Neural crest cell (in vitro differentiated cells): ENCODE measurements at places on chromosomes 3 and 15.

DNA sequence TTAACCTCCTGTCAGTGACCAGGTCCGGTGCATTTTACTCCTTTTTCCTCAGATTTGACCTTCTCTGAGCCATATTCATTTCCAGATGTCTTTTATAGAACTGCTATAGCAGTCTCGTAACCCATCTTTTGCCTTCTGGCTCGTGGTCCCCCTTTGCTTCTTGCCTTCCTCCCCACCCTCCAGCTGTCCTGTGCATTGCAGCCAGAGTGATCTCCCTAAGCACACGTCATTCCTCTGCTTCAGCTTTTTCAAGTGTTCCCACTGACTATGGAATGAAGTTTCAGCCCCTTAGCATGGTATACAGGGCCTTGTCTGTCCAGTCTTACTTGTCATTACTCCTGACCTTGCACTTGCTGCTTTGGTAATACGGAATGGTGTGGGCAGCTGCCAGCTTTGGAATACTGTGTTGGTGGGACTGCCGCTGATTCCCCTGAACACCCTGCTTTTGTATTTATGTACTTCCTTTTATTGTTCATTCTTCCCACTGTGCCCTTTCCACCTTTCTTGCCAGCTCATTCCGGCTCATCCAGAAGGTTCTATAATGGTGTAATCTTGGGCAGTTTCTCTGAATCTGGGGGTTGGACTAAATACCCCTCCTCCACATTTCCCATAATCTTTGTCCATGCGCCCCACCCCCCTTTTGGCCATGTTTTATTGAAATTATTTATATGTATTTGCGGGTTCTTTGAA is 38.9 kb downstream of the SLC25A26 start:
- DNase-seq, result no peak

- no peak for DNase-seq
Measured at GRCh38 chr3:9068051-9068450, 104.8 kb upstream of the RAD18 start.

GRCh38 chr3:128076483-128077201 is 24.4 kb downstream of the SEC61A1 start:
- DNase-seq, result peak; percentile 29

DNA sequence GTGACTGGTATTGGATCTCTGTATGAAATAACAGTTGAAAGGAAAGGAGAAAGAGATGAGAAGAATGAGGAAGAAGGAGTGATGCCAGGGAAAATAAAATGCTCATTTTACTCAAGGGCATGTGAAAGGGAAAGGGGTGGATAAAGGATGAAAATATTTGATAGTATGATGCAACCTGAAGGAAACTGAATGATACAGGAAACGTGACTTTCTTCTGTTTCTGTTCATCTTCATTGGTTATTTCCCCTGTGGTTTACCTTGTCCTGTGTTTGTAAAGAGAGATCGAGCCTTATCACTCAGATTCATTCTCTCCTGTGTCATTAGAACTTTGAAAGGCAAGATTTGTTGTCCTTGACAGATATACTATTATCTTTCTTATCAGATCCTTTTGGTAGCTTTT is 243.6 kb upstream of the SLITRK3 start:
- DNase-seq, result no peak

DNA sequence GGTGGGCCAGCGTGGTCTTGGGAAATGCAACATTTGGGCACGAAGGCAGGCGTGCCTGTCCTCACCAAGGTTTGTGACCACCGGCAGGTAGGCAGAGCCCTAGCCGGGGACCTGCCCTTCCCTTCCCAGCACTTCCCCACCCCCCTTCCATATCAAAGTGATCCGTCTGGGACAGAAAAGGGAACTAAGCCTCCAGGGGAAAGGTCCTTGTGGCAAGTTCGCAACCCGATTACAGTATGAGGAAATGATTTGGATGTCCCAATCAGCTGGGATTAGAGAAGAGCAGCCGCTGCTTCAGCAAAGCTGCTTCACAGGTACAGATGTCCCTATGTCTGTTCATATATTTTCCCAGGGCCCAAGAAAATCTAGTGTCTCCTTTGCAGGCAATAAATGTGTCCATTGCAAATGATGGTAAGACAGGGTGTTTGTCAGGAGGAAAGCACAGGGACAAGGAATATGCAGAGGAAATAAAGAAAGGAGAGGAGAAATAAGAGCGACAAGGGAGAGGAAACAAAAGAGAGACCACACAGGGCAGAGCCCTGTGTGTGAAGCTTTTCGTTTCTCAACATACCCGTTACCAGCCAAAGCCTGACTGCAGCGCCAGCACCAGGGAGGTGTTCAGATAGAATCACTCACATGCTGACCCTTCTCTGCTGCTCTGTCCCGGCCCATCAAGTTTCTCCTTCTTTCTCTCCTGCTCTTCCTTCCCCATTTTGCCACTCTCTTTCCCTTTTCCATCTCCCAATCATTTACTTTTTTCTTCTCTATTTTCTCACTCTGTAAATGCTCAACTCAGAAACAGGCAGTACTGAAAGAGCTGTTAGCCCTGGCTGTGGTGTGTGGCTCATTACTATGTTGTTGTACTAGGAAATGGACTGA is 17.4 kb upstream of the SECISBP2L start:
- DNase-seq, result no peak

DNA sequence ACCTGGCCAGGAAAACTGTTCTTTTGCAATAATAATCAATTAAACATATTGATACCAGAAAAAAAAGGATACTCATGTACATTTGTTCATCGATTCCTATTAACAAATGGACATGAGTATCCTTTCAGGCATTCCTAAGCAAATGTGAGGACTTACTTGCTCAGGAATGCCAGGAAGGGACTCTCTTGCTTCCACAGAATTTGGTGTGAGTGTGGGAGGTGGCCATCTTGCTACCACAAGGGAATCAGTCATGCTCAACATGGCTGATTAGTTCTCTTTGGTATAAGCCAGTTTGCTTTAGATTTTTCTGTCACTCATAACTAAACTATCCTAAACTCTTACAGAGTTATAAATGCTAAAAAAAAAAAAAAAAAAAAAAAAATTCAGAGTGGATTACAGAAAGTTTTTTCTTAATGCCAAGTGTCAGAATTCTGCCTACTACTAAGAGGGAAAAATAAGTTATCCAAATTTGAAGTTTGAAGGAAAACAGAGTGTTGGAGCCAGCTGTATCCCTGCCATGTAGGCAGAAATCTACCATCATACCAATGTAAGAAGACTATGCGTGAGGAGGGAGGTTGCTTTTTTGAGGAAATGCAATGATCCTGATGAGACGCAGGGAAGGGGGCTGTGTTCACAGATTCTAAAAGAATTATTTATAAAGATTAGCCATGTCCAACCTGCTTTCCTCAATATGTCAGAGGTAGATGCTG is 98.7 kb downstream of the PLD1 start:
- no peak for DNase-seq

DNA sequence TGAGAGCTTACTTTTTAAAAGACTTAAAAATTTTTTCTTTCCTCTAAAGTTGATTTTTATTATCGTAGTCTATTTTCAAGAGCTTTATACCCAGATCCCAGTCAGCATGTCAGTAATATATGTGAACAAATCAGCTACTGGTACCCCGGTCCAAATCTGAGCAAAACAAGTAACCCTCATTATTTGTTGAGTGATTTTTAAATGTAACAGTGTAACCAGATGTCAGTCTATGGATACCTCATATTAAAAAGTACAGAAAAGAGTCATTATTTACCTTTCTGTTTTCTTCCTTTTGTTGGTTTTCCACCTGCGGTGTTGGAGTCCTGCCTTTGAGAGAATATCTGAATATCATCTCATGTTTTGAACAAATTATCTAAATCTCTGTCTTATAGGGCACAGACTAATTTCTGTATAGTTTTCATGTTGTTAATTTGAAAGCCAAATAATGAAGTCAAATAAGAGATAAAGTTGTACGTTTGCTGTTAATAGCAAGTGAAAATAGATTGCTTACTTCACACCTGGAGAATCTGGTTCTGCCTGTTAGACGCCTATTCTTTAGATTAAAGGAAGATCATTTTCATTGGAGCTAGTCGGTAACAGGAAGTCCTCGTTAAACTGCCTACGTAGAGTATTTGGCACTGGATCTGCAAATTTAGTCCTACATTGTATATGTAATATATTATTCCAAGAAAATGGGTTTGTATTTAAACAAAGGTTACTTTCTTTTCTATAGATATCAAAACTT is at the start of gene STX19:
Gene STX19, minus strand, starts transcription at position 505 of the 745 bp plus-strand sequence. CDS start 13,328 bp downstream, outside the sequence.
- DNase-seq, result no peak

DNA sequence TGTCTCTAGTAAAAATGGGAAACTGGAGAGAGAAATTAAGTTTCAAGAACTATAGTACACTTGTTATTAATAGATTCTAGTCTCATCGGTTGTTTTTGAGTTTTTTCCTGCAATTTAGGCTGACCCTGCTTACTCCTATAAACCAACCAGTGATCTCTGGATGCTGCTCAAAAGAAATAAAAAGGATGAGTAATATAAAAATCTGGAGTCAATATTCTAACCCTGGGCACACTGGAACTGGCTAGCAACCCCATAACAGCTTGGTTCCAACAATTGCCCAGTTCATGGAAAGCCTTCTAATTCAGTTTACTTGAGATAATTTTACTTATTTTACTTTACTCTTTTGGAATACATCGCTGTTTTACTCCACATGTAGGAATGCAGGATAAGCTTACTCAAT is 211.6 kb downstream of the GBE1 start:
- DNase-seq, result no peak

- no peak for DNase-seq
Measured at GRCh38 chr15:68421798-68422402, 10.1 kb downstream of the ITGA11 start.

DNA sequence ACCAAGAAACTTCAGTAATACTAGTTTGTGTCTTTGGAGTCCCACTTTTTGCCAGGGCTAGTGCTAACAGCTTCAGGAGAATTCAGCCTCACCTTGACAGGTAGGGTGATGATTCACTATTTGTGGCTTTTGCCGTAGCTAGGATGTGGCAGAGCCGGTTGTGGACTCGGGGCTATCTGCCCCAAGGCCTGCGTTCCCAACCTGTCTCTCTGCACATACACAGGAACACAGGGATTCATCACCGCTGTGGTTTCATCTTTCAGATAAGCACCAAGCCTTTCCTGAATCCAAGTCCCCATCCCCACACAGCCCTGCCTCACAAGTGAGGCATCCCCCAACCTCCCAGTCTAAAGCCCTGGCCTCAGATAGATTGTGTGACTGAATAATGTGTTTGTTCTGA is 45.2 kb upstream of the POLG start:
- DNase-seq, result no peak

DNA sequence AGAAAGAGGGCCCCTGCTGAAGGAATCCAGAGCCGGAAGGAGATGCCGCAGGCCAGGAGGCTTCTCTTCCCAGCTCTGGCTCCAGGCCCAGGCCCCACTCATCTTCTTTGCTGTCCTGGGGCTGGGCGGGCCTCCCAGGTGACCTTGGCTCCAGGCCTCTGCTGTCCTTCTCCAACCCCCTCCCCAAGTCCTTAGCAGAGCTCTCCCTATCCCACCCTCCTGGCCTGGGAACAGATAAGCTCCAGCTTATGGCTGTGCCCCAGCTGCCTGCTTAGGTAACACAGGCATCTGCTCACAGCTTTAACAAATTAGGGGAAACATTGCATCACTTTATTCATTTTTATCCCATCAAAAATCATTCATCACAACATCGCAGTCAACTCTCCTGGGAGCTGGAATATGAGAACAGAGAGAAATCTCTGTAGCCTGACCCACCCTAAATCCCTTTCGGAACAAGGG is 86.9 kb downstream of the SEMA5B start:
- DNase-seq, result no peak

DNA sequence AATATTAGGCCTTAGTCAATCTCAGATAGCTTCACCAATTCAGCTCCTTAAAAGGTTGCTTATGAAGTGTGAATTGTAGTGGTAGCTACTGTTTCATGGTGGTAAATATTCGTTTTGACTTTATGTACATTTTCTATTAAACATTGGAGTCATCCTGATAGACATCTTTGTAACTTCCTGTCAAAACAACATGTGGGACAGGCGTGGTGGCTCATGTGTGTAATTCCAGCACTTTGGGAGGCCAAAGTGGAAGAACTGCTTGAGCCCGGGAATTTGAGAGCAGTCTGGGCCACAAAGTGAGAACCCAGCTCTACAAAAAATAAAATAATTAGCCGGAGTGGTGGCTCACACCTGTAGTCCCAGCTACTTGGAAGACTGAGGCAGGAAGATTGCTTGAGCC is 2.0 kb upstream of the TRIM59 start:
- DNase-seq, result no peak

DNA sequence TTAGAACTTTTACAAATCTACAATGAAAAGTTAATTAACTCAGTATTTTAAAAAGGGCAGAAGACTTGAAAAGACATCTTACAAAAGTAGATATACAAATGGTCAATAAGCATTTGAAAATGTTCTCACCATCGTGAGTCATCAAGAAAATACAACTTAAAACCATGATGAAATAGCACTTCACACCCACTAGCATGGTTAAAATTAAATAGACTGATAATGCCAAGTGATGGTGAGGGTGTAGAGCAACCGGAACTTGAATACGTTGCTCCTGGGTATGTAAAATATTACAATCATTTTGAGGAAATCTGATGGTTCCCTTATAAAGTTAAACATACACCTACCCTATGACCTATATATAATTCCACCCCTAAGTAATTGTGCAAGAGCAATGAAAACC is 319.8 kb upstream of the UMPS start:
- no peak for DNase-seq

DNA sequence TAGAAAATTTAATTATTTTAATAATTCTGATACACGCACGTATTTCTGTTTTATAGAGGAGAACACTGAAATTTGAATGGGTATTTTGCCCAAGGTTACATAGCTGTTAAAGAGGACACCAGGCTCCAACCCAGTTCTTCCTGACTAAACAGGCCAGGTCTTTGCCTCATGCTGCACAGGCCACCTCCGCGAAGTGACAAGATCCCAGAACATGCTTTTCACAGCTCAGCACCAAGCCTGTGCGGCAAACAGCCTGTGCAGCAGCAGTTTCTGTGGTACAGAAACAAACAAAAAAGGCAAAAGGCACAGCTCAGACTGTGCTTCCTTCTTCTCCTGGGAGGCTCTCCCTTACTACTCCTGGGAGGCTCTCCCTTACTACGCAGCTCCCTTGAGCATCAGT is 6.5 kb downstream of the FOXL2 start:
- no peak for DNase-seq

GRCh38 chr3:191169566-191169965 is 29.5 kb upstream of the OSTN start:
- no peak for DNase-seq

DNA sequence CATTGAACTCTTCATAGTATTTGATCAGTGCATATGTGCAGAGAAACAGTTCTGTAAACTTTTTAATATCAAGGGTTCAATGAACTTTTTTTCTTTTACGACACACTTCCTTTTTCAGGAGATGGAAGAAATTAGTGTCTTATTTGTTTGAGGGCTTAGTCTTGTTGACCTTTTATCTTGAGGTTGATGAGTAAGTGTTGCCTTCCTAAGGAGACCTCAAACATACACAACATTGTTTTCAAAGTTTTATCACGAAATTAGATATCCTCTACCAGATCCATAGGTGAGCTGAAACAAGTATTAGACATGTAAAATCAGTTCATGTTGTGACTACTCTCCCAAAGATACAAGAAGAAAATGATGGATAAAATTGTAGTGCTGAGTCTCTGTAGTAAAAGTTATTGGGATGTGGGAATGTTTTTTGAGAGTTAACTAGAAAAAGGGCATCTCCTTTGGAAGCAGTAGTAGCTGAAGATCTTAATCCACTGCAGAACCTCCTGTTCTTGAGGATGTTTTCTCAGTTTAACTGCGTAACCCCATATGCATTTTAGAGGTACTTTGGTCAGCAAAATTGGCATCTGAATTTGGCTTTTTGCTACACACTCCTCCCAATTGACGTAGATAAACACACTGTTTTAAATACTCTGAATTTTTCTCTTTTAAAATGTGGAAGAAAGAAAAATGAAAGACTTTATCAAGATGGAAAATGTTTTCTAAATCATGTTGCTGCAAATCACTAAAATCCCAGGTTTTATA is 116.8 kb downstream of the GALK2 start:
- no peak for DNase-seq
